NCI-H510A (cell line): ENCODE measurements at places on chromosomes 1 and 21.

- DNase-seq: no peak
Observed at GRCh38 chr1:23216771-23217420, 406 bp downstream of the HTR1D start.

DNA sequence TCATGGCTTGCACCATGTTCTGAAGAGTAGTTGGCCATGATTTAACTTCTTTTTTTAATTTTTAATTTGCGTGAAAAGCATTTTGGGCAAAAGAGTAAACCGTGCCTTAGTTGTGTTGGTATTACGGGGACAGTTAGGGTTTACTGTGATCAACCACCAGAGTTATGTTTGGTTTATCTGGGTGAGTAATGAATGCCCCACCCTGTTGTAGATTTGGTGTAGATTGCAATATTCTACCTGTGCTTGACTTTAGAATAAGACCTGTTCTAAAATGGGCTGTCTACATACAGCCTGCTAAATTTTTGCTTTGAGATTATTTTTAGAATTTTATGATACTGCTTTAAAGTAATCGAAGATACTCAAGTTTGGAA lies 1.4 kb downstream of the USP25 start:
- no peak for DNase-seq

DNA sequence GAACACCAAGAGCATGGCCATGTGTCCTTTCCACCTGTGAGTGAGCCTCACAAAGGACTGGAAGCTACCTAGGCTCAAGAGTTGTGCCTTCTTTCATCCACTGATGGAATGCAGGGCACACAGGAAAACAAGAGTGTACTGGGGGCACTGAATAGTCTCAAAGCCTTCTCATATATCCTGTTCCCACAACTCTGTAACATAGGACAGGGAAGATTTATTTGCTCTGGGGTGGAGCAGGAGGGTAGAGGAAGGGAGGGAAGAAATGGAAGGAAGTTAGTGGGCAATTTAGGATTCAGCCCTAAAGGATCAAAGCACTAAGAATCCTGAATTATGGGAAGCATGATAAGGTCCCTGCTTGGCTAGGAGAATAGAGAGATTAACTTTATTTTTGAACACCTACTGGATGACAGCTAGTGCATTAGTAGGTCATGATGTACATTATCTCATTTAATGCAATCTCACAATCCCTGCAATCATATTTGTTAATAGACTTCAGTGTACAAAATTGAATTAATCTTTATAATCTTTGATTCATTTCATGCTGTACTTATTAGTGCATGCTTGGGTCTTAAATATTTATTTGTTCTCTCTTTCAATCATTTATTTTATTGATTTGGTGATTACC lies 27.0 kb upstream of the RGS16 start:
- no peak for DNase-seq

- no peak for DNase-seq
Observed at GRCh38 chr1:30692201-30692947, 31.0 kb downstream of the MATN1 start.

- no peak for DNase-seq
Observed at GRCh38 chr1:15346346-15347030, 63.2 kb upstream of the EFHD2 start.

DNA sequence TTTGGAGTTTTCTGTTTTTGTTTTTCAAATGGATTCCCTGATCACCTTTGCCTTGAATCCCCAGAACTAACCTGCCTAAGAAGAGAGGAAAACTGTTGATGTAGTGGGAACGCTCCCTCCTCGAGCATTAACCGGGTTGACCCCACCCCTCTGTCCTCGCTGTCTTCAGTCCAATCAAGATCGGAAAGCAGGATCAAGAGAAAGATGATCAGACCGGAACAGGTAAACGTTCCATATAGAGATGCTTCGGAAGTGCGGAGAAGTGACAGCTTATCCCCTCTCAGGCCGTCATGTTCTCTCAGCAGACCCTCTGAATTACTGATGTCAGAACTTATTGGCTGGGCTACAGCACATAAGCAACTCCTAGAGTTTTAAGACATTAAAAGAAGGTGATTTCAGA lies 800 bp upstream of the FAM163A start:
- no peak for DNase-seq

DNA sequence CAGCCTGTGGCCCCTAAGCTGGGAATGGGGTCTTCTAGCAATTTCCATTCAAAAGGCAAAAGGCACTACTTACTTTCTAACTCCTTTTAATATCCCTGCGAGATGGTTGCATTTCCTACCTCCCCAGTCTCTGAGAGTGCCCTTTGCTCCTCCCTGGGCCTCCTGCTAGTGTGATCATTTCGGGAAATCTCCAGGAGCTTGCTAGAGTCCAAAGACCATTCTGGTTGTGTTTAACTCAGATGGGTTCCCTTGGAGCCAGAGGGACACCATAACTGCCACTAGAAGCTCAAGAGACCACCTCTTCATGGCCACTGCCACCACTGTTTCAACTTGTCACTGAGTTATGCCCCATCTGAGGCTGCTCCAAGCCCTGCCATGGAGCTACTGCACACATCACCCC lies 34.4 kb upstream of the CYP4B1 start:
- DNase-seq: no peak

DNA sequence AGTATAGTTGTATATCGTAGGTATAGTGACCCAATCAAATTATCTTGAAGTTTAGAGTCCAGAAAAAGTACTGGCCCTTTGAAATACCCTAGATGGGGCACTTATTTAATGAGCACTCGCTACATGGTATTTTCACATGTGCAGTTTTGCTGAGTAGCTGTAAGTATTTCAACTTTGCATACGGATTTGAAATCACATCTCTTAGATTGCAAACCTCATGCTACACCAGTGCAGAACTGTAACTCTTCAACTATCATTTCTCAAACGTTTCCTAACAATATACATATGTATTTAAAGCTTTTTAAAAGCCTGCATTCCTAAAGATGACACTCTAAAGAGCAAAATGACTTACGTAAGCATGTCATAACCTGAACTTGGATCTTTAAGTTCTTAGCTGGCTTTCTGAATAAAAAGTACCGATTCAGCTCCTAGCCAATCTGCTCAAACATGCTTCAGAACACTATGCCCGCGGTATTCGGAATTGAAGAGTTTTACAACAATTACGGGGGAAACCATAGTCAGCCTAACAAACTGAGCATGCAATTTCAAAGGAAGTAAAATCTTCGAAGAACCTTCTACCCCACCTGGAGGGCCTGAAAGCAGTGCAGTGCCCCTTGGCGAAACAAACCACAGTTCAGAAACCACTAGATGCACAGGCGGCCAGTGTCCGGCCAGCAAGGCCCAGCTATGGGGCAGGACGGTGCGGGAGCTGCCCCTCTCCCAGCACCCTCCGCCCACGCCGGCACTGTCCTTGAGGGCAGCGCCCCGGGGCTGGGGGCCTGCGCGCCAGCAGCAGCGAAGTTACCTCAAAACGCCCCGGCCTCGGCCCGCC lies 863 bp downstream of the FH start:
- DNase-seq: no peak

DNA sequence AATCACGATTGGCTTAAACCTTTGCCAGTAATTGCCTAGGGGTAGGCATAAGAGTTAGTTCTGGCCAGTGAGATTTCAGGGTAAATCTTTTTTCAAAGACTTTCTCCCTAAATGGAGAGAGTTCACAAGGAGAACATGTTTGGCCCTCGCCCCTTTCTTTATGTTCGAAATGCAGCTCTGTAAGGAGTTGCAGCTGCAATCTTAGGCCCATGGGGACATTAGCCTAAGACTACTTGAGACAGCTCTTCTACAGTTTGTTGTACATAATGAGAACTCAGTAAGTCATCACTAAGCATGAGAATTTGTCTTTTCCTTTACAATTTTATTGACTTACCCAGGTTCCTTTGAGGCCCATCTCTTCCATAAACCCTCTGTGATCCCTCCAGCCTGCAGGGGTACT lies 40.4 kb upstream of the GADD45A start:
- no peak for DNase-seq

- no peak for DNase-seq
Observed at GRCh38 chr1:193143285-193143684, 21.5 kb downstream of the CDC73 start.

- DNase-seq: no peak
Observed at GRCh38 chr21:36858320-36858957, 108.0 kb downstream of the HLCS start.

- no peak for DNase-seq
Observed at GRCh38 chr1:147651466-147651865, 18.9 kb downstream of the ACP6 start.

GRCh38 chr1:192005976-192006375 lies 152.3 kb upstream of the RGS18 start:
- no peak for DNase-seq

- DNase-seq: peak; percentile 11
Observed at GRCh38 chr1:180815188-180815587, 97.5 kb upstream of the KIAA1614 start.

DNA sequence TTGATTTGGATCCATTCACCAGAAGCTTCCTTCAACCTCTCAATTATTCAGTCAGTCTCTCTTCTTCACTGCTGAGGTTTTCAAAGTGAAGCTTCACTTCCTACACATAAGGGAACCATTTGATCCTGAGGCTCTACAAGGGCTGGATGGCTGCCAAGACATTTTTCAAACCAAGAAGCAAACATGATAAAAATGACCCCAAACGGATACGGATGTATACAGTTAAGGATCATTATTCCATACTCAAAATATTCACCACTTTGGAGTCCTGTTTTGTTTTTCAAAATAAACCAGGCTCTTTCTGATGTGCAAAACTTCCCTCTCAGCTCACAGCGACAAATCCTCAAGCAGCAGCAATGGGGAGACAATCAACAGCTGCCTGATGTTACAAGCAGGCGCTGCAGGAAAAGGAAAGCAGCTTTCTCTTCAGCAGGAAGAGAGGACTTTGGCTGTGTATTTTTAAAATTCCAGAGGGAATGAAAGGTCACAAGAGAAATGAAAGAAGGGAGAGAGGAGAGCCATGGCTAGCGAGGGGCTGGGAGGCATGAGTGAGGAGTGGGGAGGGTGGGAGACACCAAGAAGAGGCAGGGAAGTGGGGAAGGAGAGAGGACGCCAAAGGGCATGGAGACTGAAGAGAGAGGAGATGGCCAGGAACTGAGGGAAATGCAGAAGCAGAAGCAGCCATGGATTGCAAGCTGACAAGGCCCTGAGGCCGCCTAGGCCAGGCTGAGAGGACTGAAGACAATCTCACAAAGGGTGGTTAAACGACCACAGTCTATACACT lies 145.4 kb downstream of the SLC45A1 start:
- peak; percentile 68 for DNase-seq

- no peak for DNase-seq
Observed at GRCh38 chr1:161549652-161550051, at the start of gene FCGR3A. FCGR3A (minus strand) TSS chr1:161549818; CDS start chr1:161549736, 82 bp downstream.

DNA sequence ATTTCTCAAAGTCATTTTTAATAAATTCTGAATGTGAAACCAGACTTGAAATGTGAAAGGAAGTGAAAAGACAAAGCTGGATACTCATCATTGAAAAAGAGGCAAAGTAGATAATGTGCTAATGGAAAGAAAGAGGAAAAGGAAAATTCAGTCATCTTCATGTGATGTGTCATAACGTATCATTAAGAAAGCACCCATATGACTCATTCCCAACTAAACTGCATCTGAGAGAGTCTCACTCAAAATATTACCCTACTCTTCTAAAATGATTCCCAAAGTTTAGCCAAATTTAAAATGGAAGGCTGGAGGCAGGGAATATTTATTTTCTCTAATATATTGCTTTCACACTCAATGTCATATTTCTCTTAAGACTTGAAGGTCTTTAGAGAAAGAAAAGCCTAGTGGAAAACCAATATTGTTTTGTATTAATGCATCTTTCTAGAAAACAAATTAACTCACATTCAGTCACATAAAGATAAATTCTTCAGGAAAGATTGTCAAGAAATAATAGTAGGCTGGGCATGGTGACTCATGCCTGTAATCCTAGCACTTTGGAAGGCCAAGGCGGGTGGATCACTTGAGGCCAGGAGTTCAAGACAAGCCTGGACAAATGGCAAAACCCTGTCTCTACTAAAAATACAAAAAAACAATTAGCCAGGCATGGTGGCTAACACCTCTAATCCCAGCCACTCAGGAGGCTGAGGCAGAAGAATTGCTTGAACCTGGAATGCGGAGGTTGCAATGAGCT lies 129.9 kb downstream of the SLC30A10 start:
- no peak for DNase-seq

GRCh38 chr1:151773702-151774101 lies 10.4 kb upstream of the MRPL9 start:
- no peak for DNase-seq

DNA sequence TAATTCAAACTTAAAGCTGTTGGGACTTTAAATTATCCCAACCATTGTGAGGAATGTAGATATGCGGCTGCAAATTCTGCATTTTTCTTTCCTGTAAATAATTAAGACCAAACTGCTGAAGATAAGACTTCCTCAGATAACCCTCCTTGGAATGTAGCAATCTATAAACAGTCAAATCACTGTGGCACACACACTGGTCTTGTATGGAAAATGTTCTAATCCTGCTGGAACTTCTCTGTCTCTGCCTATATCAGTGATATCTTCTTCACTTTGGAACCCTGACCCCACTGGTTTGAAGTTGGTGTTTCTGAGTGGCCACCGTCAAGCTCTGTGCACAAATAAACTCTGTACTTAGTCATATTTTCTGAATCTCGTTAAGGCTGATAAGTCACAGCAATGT lies 32.9 kb downstream of the HSF2BP start:
- no peak for DNase-seq

DNA sequence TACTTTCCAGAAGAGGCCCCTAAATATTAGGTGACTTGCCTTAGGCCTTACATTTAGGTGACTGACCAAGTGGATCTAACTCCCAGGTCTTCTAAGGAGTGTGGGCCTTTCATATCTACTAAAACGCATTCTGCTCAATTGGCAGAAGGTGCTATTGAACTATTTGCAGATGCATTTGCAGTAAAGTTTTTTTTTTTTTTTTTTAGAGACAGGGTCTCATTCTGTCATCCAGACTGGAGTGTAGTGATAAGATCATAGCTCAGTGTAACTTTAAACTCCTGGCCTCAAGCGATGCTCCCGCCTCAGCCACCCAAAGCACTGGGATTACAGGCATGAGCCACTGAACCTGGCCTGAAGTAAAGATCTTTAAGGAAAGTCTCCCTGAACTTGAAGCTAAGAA lies 13.0 kb upstream of the ACBD6 start:
- no peak for DNase-seq

- no peak for DNase-seq
Observed at GRCh38 chr1:193335806-193336428, 149.5 kb upstream of the B3GALT2 start.

DNA sequence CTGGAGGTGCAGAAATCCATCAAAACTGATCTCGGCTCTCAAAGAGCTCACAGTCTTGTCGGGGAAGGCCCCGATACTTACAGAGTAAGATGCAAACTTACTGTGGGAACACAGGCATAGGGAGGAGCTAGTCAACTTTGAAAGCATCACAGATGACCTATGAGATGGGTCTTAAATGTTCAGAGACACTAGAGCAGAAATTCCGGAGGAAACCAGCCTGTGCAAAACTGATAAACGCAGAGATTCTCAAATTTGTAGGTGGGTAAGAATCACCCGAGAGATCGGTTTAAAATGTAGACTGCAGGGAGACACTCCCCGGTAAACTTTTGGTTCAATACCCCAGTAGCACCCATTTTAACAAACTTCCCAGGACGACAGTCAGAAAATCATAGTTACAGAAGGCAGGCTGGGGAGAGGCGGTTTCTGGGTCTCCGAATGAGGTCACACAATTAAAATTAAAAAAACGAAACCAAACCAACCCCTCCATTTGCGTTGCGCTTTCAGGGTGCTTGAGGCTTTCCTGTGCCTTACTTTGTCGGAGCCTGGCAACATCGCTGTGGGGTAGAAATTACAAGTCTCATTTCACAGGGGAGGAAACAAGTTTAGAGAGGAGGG lies 755 bp upstream of the THRAP3 start:
- DNase-seq: peak; percentile 38

GRCh38 chr1:27356619-27357280 lies 10.0 kb downstream of the MAP3K6 start:
- no peak for DNase-seq

GRCh38 chr21:34669149-34669879 lies 520 bp downstream of the CLIC6 start:
- DNase-seq: no peak
